Cortex of kidney (tissue), 1 donor: ENCODE measurements at places on chromosomes 1 and 21.

- DNase-seq = no peak
Measured at GRCh38 chr1:80801695-80802094, 999.0 kb upstream of the ADGRL2 start.

DNA sequence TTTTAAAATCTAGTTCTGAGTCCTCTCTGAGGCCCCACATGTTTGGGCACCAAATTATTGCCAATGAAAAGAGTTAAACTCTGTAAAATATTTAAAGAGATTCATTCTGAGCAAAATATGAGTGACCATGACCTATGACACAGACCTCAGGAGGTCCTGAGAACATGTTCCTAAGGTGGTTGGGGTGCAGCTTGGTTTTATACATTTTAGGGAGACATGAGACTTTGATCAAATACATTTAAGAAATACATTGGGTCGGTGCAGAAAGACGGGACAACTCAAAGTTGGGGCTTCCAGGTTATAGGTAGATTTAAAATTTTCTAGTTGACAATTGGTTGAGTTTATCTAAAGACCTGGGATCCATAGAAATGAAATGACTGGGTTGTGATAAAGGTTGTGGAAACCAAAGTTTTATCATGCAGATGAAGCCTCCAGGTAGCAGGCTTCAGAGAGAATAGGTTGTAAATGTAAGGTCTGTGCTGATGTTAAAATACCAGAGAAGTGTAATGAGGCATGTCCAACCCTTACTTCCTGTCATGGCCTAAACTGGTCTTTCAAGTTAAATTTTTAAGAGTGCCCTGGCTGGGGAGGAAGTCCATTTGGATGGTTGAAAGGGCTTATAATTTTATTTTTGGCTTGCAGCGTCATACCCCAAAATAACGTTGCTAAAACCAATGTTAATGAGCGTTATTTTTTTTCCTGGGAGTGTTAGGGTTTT, 274.9 kb downstream of the NUF2 start:
- no peak for DNase-seq

GRCh38 chr1:104028416-104029035, 278.8 kb downstream of the AMY1C start:
- DNase-seq = no peak

- no peak for DNase-seq
Measured at GRCh38 chr21:17343055-17343454, 169.8 kb upstream of the CXADR start.

- DNase-seq = no peak
Measured at GRCh38 chr21:43188181-43188580, 19.4 kb downstream of the CRYAA start.

DNA sequence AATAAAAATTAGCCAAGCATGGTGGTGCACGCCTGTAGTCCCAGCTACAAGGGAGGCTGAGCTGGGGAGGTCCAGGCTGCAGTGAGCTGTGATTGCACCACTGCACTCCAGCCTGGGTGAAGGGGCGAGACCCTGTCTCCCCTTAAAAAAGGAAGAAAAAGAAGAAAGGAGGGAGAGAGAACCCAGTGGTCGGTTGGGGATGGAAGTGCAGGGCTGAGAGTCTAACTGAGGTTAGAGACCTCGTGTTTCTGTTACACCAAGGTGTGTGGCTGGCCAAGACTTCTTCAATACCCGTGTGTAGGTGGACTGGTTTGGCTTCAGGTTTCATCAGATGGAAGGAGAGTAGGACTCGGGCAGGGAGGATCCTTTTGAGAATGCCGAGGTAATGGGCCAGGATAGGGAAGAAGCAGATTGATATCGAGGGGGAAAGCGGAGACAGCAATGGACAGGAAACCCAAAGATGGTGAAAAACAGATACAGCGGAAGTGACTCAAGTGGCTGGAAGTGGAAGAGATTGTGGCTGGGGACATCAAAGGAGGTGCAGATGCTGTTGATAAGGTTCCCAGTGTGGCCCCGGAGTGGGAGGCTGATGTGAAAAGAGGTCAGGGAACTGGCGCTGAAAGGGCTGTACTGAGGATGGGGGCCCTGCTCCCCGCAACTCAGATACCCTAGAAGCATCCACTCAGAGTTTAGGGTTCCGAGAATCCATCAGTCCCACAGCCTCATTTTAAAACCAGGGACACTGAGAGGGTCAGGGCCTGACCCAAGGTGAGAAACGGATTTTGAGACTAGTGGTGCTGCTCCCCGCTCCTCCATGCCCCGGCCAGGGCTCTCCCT, 681 bp upstream of the UBXN10 start:
- no peak for DNase-seq

- DNase-seq = no peak
Measured at GRCh38 chr1:183480971-183481441, 8.7 kb downstream of the SMG7 start.

DNA sequence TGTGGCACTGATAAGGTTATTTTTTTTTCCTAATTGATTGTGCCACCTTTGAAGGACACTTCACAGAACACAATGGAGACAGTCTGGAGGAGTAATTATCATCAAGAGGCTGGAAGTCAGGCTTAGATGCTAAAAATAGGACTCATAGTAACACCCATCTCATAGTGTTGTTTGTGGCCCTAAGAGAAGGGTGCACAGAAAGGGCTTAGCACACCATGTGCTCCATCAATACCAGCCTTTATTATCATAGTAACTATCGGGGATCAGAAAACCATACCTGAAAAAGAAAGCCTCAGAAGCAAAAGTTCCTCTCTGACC, 11.9 kb downstream of the NIPAL3 start:
- DNase-seq = no peak

DNA sequence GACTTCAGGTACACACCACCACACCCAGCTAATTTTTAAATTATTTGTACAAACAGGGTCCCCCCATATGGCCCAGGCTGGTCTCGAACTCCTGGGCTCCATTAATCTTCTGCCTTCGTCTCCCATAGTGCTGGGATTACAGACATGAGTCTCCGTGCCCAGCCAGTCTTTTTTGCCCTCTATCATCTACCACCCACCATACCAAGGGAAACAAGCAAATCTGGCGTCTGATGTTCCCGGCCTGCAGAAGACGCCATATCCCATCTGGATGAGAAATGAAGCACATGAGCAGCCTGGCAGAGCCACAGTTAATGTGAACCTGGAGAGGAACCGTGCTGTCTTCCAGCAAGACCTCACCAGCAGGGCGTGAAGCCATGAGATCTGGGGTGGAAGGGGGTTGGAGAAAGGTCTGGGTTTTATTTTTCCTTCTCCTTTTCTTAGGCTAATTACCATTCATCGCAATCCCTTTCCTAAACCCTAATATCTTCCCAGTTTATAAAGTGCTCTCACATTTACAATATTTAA, 1.8 kb upstream of the PRELP start:
- DNase-seq = no peak

DNA sequence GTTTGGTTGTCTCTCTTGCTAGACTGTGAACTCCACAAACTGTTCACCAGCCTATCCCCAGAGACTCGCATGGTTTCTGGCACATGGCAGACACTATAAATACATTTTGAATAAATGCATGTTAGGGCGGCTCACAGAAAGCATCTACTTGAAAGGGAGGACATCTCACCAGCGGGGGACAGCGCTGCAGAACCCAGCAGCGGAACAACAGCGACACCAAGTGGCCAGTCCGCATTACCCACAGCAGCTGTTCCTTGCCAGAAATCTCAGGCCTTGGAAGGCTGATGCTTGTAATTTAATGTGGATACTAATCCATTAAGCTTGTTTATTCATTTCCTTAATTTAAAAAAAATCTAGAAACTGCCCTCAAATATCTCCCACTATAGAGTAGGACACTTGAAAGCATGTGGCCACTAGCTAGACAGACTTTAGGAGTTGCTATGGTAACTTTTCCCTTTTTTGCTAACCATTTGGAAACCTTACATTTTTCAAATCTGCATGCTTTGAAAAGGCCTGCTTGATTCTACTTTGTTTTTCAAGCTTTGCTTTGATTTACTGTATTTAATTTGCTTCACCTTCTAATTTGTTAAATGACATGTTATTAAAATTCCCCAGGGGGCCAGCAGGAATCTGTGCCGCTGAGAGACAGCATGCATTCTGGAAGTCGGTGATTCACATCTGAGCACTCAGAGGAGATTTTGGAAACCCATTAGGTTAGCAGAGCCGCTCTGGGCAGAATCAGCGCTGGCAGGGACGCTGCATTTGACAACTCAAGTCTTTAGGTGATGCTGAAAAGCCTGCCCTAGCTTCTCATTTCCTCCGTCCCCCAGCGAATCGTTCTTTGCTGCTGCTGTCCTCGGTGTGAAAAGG, 63.5 kb upstream of the SSX2IP start:
- DNase-seq = no peak

GRCh38 chr1:6969106-6969505, 183.9 kb downstream of the CAMTA1 start:
- DNase-seq = no peak

DNA sequence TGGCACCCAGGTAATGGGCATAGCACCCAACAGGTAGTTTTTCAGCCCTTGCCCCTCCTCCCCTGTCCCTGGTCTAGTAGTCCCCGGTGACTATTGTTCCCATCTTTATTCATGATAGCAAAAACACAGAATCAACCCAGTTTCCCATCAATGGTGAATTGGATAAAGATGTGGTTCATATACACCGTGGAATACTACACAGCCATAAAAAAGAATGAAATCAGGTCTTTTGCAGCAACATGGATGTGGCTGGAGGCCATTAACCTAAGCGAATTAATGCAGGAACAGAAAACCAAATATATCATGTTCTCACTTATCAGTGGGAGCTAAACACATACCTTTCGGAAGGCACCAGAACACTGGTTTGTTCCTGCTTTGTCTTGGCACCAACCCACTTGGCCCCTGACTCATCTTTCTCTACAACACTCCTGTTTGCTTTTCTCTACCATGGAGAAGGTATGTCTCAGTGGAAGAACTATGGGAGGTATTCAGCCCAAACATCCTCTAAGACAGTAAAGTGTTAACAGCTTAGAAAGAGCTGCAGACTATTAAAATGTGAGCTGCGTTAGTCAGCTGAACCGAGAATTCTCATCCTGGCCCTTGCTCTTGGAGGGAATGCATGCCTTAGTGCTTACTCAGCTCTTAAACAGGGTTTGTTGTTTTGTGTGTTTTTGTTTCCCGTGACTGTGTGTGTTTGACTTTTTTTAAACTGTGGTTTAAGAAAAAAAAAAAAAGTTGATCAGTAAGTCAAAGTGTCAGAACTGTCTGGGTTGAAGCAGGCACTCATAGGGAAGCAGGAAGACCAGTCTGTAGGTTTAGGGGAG, 203.0 kb downstream of the TOMM20 start:
- no peak for DNase-seq

DNA sequence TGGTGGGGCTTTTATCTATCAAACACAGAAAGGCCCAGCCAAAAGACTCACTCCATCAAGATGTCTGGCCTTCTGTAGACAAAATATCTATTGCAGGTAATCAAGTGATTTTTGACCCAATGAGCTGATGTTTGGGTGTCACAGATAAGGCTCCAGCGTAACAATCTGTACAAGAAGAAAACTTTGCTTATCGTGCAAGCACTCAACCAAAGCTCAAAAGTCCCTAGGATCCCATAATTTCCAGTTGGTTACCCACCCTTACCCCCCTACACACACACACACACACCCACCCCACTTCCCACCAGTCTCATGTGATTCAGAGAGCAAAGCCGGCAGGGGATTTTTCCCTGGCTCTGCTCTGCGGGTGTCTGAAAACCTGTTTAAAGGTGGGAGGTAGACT, 5.8 kb downstream of the ITPKB start:
- no peak for DNase-seq

DNA sequence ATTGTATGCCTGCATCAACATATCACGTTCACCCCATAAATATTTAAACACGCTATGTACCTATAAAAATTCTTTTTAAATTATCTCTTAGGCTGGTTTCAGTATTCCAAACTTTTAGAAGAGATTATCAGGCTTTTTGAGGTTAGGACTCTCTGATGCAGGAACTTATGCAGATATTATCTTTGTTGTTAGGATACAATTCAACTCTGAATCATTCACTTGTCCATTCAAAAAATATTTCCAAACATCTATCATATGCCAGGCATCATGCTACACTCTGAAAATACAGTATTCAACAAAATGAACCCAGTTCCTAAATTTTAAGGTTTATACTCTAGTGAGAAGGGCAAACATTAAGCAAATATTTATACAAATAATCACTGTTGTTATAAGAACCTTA, 40.5 kb downstream of the ASH1L start:
- no peak for DNase-seq

- DNase-seq = no peak
Measured at GRCh38 chr1:63046539-63046938, 262.6 kb downstream of the ATG4C start.

GRCh38 chr21:46454634-46455390, 3.9 kb upstream of the DIP2A start:
- no peak for DNase-seq

GRCh38 chr1:26190373-26190987, at the start of gene CATSPER4:
Gene CATSPER4, plus strand, starts transcription at chr1:26190602. Its CDS starts 26 bp downstream, at chr1:26190628.
- no peak for DNase-seq

DNA sequence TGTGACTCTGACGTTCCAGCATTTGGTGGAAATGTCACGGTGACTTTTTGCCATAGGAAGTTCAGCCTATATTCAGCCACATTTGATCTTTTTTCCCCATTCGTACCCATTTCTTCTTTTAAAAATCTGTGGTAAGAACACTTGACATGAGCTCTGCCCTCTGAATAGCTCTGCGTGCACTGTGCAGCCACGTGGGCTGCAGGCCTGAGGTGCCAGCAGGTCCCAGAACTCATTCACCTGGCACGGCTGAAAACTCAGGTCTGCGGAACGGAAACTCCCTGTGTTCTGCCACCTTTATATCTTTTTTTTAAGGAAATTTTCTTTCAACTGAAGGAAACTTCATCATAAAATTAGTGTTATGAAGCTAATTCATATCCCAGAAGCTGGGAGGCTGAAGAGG, 28.6 kb downstream of the CEP104 start:
- no peak for DNase-seq

DNA sequence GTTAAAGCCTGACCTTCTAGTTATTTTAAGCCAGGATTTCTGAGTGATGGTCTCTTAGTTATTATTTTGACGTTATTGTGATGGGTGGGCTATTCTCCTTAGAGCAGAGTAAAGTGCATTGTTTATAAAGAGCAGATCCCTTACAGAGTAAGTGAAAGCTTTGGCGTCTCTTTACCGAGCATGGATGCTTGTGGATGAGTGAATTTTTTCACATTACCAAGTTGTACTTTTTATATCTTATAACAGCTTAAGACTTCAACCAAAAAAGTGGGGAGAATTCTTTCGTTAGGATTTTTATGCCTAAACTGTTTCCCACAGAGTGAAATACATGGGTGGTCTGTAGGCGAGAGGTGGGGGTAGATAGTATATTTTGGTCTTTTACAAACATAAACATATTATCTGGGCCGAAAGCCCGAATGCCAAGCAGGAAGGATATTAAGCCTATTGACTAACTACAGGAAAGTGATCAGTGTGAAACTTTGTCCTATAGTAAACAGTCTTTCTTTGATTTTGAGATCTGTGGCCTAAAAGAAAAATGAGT, 279.1 kb upstream of the C1orf105 start:
- no peak for DNase-seq

DNA sequence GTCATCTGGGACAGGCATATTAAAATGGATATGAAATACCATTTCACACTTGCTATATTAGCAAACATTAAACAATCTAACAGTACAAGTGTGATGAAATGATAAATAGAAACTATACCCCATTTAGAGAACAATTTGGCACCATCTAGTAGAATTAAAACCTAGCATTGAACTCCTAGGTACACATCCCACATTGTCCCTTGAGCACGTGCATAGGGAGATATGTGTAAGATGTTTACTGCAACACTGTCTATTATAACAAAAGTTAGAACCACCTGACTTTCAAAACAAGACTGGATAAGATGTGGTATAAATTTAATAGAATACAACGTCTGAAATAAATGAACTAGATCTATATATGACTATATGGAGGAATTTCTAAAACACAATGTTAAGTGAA, 3.8 kb downstream of the SLC22A15 start:
- DNase-seq = no peak
